ENCODE measurements at places on chromosomes 5 and 9. TPM values are rescaled to one million over a fixed set of nuclear protein-coding genes. Genes with fewer than 3 reads are reported as not detected.

GRCh38 chr9:129462360-129462759 lies 158.5 kb downstream of the C9orf50 start:
- no peak for DNase-seq

DNA sequence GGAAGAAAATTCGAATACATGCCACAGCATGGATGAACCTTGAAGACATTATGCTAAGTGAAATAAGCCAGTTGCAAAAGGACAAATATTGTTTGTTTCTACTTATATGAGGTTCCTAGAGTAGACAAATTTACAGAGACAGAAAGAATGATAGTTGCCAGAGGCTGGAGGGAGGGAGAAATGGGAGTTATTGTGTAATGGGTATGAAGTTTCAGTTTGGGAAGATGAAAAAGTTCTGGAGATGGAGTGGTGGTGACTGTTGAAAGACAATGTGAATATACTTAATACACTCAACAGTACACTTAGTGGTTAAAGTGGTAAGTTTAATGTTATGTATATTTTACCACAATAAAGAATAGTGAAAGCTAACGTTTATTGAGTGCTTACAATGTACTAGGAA lies 99.6 kb upstream of the SLC44A1 start:
- no peak for DNase-seq

GRCh38 chr5:179530069-179530998 lies 20.0 kb upstream of the RUFY1 start:
- peak; percentile 78 for DNase-seq

FABP6 gene
- total RNA-seq, result 1.6 TPM

SH2D3C gene
- 18.4 TPM for total RNA-seq

MEF2C gene
- total RNA-seq, result 54.0 TPM

HNRNPH1 gene
- total RNA-seq, result 227 TPM

Data from heart right ventricle (tissue), 16 donors.